Effector memory CD8-positive, alpha-beta T cell (primary cell): ENCODE measurements at places on chromosomes 2 and 18.

DNA sequence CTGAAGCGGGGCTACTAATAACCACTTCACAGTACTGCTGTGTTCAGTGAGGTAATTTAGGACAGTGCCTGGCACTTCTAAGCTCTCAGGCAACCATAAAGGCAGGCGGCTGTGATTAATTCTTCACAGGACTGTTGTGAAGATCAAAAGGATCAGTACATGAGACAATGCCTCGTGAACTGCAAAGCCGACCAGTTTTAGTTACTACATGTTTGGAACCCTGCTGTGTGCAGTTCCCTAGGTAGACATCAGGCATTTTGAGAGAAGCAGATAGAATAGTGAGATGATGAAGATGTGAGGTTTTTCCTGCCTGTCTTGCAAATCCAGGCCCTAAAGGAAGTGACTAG is 19.1 kb downstream of the EFHD1 start:
- DNase-seq, result no peak

DNA sequence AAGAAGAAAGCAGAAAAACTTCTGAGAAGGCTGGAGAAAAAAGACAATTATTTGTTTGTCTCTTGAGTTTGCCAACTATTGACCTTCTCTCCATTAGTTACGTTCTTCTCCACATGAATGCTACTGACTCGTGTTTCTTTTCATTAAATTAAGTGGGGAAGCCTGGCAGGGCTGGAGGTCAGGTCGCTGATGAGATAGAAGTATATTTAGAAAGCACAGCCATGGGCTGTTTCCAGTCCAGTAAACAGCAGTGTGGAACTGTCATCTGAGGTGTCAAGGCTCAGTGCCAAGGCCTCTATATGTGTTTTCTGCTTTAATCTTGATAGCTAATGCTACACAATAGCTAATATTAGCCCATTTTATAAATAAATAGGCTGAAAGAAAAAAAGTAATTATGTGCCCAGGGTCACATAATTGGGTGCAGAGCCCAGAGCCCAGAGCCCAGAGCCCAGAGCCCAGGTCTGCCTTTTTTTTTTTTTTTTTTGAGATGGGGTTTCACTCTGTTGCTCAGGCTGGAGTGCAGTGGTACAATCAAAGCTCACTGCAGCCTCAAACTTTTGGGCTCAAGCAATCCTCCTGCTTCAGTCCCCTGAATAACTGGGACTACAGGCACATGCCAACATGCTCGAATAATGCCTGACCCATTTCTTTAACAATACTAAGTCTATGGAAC is 6.3 kb downstream of the MSGN1 start:
- no peak for DNase-seq

- no peak for DNase-seq
Measured at GRCh38 chr2:137179542-137179941, 414.2 kb downstream of the THSD7B start.

DNA sequence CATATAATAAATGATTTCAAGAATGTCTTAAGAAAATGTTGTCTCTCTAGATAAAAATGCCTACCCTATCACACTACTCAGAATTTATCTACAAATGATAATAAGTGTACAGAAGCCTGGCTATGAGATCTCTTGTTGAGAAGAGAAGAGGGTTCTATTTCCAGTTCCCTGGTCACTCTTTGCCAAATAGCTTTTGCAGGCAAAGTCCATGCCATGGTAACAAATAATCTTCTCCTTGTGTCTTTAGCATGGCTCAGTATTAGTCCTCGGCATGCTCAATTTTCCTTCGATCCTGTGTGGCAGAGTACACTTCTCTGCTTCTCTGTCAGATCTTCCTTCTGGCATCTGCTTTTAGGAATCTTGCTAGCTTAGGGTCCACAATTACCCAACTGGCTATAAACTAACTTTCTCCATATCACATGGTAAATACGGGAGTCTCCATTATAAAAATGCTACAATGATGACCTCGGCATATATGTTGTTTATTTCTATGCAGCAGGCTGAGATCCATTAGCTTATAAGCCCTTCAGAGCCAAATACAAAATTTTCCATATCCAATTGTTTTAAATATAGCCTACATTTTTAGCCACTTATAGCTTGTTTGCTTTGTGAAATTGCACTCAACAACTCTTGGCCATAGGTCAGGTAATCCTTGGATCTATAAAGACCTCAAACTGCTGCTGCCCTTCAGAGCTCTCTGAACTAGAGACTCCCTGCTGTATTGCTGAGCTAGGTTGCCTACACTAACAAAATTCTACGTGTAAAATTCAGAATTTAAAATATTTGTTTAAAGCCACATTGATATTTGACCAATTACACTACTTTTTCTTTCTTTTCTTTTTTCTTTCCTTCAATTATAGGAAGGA is 157.5 kb downstream of the FSIP2 start:
- DNase-seq, result no peak

GRCh38 chr2:168217920-168218319 is 29.5 kb downstream of the STK39 start:
- no peak for DNase-seq

DNA sequence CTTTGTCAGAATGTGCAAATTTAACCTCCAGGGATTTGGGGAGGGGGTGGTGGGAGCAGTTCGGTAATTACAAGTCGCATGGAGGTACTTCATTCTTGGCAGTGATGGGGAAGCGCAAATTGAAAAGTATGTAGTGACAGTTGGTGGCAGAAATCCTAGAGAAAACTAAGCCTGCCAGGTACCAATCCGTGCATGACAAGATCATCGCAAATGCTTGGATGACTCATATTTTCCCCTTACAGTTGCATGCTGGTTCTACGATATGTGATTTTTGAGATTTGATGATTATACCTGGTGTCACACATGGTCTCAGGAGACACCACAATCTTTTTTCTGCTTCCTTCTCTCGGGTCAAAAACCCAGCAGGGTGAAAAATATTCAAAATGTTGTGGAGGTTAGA is 479.7 kb upstream of the ID2 start:
- DNase-seq, result no peak

DNA sequence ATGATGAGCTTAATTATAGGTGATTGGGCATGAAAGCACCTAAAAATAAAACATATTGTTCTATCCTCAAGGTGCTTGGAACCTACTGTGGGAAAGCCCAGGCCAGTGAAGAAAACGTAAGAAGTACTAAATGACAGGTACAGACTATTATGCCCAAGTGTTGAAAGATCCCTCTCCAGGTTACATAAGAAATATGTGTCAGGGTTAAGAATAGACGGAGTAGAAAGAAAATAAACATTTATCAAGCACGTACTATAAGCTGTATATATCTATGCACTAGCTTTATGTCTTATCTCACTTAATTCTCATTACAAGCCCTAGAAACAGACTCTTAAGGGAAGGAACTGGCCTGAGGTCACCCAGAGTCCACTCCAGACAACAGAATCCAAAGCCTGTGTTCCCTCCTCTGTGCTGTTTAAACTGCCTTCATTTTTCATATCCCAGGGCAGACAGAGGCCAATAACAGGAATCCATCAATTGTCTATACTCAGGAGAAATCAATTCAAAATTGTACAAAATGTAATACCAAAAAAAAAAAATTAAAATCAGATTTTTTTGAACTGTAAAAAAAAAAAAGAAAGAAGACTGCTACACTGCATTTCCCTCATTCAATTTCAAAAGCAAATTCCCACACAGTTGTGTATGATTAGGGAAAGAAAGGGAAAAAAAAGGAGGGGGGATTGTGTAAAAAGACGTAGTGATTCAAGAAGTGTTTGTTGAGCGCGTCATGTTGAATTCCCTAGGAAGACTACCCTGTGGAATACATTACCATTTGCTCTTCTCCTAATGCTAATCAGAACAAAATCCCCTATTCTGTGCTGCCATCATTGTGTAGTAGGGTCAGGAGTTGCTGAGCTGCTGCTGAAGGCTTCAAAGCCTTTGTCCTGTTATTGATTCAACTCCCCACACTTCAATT is 156.3 kb downstream of the IRS1 start:
- no peak for DNase-seq
